Stimulated activated CD4-positive, alpha-beta T cell treated with anti-CD3 and anti-CD28 coated beads, Interleukin-2, amount 100 ng/mL, for 24 hours (primary cell): ENCODE measurements at places on chromosomes 1 and 21.

- DNase-seq = no peak
Observed at GRCh38 chr1:68958958-68959357, 462.1 kb upstream of the DEPDC1 start.

DNA sequence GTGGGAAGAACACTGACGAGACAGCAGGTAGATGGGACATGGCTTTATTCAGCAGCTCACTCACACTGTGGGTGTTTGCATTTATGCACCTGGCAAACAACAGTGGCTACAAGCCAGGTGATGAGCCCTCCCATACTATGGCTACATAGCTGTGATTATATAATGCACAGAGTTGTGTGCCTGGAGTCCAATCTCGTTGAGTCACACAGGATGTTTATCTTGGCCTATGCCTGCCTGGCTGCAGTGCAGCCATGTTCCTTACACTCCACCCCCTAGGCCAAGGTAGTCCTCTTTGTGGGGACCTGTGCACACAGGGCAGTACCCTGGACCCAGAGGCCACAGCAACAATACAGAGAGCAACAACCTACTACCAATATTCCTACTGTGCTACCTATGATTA lies 1643.8 kb downstream of the MRPL39 start:
- DNase-seq = no peak

DNA sequence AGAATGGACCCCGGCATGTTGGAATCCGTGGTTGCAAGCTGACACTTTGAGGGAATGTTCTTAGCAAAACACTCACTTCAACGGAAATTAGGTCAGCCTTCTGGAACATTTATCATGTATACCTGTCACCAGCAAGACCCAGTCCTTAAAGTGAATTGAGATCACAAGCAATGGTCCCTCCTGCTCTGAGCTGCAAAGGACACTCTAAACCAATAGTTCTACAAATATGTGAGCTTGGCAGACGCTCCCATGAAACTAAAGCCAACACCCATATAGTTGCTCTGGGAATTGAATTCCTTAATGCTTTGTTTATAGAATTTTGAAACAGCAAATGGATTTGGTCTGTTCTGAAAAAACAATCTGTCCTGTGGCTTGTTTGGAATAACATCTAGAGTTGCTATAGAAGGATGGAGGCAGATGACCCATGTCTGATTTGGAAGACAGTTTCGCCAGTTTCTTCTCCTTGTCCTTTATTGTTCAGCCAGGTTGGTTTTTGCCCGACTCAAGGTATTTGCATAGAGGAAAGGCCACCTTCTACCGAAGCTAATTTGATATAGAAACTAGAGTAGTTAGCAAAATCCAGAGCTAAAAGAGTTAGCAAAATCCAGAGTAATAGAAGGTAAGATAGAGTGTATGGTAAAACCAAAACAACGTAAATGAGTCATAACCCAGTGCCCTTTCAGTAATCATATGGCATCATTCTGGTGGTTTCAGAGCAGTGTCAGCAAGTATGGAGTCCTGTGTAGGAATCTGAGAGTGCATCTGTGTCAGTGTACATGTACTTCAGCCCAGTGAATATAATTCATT lies 236.2 kb downstream of the NFIA start:
- DNase-seq = peak; percentile 21

DNA sequence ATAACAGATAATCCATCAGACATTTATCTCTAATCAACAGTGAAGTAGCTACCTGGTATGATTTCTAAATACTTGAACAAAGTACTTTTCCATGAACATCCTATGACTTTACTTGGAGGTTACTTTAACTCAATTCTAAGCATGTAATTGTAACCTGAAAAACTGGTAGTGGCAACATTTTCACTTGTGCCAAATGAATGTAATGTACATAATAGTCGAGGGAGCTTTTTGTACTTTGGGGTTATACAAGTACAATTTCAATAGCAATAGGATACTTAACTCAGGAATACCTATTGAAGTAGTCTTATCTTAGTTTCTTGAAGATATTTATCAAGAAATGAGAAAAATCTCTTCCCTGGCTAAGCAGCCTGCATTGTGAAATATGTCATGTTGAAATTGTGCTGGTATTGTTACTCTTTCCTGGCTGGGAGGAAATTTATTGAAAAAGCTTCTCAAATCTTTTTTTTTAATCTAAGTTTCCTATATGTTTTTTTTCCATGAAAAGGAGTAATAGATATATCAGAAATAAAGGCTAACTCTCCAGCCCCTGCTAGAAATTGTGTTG lies 33.7 kb upstream of the CACYBP start:
- DNase-seq = no peak

DNA sequence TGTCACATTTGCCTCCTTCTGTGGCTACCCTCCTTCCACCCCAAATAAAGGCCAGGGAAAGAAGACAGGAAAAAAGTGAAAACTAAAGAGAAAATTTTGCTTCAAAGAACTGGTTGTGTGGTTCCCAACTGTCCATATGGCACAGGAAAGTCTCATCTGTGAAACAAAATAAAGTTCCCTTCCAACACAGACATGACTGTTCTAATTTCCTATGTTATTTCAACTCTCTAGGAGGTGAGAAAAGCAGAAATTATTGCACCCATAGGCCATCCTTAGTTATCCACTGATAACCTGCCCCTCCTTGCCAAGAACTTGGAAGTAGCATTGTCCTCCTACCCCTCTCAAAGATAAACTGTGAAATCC lies 8.1 kb upstream of the RAB29 start:
- DNase-seq = no peak

GRCh38 chr1:167879508-167879907 lies 34.4 kb downstream of the ADCY10 start:
- DNase-seq = no peak

- no peak for DNase-seq
Observed at GRCh38 chr1:182823220-182823619, 15.9 kb upstream of the DHX9 start.

DNA sequence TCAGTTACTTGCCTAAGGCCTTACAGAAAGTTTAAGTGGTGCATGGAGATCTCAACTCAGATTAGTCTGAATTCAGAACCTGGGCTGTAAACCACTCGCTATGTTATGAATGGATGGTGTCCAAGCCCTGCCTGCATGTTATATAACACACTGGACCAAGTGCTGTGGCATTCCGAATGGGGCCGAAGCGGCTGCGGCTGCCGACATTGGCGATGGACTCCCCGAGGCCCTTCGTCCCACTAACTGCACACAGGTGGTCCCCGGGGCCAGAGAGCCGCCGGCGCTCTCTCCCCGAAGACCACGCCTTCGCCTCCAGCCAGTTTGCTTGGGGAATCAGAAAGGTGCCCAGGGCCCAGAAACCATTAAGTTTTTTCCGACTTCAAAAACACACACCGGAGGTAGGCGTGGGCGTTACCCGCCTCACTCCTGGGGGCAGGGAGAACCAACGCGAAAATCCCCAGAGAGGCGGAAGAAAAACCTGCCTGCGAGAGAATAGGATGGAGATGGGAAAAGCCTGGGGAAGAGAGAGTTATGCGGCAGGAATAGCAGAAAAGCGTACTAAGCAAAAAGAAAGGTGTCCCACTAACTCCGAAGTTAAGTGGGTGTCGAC lies 579 bp upstream of the TENT5C start:
- no peak for DNase-seq

DNA sequence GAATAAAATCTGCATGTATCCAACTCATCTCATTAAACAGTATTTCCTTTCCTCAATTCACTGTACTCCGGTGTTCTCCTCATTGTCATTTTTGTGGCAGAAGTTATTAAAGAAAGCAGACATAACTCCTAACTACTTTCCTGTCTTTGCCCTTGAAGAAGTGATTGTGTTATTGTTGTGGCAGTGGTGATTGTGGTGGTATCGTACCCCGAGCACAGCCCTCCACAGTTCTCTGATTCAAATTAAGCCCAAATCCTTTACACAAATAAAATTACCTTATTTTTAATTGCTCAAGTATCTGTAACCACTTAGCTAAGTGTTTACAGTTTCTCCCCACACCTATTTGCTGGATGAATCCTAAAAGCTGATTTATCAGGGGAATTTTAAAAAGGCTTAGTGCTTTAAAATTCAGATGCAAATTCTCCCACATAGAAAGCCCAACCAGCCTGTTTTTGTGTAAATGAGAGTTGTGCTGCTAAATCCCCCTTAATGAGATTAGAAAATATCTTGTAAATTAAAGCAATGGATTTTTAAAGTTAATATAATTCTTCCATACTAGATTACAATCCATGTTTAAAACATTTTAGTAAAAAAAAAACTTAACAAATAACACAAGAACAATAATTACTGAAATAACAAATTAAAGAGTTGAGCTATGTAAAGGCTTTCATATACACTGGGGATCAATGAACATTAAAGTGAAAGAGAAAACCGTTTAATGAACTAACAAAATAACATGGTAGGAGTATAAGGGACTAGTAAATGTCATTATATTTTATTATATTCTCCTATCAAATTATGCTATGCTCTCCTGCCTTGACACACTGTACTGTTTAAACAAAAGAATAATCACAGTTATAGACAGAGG lies 259.0 kb downstream of the NEGR1 start:
- DNase-seq = no peak

DNA sequence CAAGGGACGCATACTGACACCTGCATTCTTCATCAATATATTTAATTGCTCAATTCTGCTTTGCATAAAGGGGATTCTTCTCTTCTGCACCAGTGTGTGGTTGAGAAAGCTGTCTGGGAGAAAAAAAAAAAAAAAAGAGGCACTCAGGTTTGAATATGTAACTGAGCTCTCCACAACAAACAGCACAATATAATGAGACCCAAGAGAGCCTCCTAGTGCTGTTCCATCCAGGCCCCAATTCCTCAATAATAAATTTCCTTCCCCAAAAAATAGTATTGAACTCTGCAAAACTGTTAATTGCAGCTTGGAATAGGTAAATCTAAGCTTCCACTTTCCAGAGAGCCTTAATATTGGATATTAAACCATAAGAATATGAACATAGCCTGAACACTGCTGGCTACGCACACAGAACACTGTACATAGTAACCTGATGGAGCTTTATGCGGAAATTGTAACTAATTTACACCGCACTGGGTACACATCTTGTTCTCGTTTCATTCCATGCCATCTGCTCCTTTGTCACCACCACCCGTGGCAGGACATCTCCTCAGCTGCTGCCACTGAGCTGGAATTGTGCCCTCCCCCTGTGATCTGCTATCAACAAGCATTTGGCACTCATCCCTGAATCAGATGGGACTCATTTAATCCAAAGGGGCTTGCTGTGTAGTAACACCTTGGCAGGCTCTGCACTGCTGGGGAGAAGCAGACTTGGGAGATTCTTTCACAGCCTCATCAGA lies 272.0 kb downstream of the HHIPL2 start:
- no peak for DNase-seq

DNA sequence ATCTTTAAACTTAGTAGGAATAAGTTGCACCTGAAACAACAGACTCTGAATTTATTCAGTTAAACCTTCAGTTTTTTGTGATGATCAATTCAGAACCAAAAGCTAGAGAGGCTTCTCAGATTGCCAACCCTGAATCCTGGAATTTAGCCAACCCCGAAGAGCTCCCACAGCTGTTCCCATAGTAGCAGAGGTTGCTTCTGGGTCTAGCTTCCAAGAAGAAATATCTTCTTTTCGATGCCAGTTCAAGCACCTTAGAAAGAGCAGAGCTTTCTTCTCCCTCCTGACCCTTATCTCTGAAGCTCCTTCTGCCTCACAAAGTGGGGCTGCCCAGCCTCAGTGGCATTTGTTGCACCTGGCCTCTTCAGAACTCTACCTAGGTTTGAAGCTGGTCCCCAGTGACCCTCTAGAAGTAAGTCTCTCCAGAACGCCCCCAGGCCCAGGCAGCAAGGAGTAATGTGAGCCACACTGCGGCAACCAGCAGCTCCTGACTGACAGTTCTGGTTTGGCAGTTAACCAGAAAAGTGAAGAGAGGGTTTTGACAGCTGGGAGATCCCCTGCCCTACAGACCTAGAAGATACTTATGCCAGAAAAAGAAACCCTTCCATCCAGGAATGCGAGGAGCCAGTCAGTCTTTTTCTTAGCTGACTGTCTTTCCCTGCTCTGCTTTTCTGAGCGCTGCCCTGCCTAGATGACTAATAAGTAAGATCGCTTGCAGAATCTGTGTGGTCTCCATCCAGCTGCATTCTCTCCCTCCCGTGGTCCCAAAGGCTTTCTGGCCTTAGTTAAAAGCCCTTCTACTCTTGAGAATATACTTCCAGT lies 165.9 kb downstream of the ADGRL4 start:
- no peak for DNase-seq

DNA sequence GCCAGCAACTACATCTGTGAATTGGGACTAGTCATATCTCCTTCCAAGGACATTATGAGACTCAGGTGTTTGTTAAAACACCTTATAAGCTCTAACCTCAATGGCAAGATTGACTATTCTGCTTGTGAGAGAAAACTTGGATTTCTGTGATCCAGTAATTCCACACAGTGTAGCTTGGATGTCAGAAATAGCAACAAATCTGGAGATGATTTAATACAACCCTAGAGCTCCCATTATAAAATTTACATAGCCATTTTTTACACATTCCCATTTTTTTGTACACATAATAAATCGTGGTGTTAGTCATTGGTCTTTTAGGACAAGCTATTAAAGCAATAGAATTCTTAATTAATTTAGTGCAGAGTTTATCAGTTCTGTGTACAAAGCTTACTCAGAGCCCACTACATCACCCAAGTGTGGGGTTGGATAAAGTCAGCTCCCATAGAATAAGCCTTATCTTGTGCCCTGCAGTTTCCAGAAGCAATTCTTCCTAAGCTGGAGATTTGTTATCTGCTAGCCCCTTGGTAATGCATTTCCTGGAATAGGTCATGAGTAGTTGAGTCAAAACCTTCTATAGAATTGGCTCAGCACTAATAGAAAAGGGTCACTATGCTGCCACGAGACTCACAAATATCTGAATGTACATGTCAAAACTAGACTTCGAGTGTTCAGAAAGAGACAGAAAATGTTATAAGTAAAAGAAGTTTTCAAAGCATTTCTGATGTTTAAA lies 434.0 kb upstream of the RUNX1 start:
- DNase-seq = no peak

- no peak for DNase-seq
Observed at GRCh38 chr21:44353191-44353970, at the start of gene TRPM2. TSS of gene TRPM2 (plus strand) at chr21:44353621. CDS start at chr21:44353701, 80 bp downstream.

- no peak for DNase-seq
Observed at GRCh38 chr1:153598309-153599172, 14.4 kb downstream of the S100A16 start.

DNA sequence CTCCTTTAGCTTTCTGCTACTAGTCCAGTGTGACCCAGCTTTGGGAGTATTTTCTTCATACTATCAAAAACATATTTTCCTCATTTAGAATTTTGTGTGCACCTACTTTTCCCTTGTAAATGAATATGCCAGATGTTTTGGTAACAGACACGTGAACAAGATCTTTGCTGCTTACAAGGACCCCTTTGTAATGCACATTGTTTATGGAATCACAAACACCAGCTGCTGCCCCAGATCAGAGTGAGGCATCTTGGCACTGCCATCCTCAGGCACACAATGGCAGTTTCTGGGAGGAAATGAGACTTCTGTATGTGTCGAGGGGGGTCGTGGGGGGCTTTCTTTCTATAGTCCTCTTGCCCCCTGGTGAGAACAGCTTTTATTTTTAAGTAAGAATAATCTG lies 115.7 kb downstream of the RGL1 start:
- no peak for DNase-seq

GRCh38 chr1:163826500-163826899 lies 504.7 kb downstream of the NUF2 start:
- no peak for DNase-seq
